NAMALWA (cell line): ENCODE measurements at places on chromosomes 5 and 9.

GRCh38 chr5:177364159-177364962 lies 6.6 kb downstream of the RGS14 start:
- no peak for DNase-seq

DNA sequence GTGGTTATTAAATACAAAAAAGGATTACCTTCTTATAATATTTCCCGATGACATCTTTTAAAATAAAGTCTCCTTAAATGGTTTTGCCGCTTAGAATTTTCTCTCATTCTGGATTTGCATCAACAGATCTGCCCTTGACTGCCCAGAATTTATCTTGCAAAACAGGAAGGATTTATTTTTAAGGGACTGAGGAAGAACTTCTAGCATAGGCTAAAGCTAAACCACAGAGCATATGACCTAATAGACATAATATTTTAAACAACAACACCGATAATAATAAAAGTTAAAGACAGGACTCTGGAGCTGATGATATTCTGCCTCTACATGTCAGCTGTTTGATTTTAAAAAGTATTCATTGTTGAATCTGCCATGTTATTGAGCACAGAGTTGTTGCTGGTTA lies 145.3 kb upstream of the ADCY2 start:
- no peak for DNase-seq

GRCh38 chr5:135738564-135738875 lies 95.9 kb upstream of the SLC25A48 start:
- DNase-seq = no peak

DNA sequence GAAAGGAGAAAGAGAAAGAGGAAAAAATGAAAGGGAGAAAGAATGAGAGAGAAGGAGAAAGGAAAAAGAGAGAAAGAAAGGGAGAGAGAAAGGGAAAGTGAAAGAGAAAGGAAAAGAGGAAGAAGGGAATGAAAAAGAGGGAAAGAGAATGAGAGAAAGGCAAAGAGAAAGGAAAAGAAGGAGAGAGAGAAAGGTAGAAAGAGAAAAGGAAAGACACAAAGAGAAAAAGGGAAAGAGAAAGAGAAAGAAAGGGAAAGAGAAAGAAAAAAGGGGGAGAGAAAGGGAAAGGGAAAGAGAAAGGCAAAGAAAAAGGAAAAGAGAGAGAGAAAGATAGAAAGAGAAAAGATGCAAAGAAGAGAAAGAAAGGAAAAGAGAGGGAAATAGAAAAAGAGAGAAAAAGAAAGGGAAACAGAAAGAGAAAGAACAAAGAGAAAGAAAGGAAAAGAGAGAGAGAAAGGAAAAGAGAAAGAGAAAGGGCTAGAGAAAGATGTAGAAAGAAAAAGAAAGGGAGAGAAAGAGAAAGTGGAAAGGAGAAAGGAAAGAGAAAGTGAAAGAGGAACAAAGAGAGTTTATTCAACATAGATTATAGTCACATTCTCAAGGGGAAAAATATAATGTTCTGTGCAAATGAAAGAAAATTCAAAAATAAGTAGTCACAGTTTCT lies 165.2 kb downstream of the TMEM38B start:
- DNase-seq = peak; percentile 11

GRCh38 chr9:113154471-113154870 lies 3.7 kb downstream of the SLC31A2 start:
- DNase-seq = no peak

DNA sequence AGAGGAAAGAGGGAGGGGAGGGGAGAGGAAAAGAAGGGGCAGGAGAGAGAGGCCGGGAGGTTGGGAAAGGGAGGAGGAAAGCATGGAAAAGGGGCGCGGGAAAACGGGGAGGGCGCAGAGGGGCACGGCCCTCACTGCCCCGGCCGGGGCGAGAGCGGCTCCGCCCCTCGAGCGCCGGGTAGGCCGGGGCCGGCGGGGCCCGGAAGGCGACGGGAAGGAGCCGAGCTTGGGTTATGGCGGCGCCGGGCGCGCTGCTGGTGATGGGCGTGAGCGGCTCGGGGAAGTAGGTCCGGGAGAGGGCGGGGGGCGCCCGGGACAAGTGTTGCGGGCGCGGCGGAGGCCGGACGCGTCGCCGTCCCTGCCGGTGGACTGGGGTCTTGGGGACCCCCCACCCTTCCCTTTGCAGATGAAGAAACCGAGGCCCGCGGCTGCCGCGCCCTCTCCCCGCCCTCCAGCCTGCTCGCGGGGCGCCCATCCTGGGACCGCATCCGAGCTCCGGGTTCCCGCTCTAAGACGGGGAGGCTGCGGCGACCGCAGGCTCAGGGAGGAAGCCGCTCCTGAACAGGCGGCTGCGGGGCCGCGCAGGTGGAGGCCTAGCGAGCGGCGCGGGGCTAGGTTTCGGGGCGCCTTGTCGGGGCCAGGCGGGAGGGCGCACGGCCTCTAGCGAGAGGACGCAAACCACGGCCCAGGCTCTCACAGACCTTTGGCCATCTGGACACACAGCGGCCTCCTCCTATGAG lies at the start of gene IDNK:
TSS of gene IDNK (plus strand) at position 205 of the 740 bp plus-strand sequence. CDS start at position 234, 29 bp downstream.
- peak; percentile 68 for DNase-seq
